ENCODE measurements at places on chromosomes 13 and 19.
A peak's percentile ranks its signal among the peaks of the same experiment; 100 is the strongest.

DNA sequence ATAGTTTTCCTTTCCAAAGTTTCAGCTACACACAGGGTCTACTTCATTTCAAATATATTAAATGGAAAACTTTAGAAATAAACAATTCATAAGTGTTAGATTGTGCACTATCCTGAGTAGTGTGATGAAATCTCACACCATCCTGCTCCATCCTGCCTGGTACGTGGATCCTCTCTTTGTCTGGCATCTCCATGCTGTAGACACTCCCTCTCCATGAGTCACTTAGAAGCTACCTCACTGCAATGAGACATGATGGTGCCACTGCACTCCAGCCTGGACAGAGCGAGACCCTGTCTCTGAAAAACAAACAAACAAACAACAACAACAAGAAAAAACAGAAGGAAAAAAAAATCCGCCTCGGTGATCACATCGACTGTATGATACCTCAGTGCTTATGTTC, 191.8 kb downstream of the PCCA start:
- no peak for DNase-seq

DNA sequence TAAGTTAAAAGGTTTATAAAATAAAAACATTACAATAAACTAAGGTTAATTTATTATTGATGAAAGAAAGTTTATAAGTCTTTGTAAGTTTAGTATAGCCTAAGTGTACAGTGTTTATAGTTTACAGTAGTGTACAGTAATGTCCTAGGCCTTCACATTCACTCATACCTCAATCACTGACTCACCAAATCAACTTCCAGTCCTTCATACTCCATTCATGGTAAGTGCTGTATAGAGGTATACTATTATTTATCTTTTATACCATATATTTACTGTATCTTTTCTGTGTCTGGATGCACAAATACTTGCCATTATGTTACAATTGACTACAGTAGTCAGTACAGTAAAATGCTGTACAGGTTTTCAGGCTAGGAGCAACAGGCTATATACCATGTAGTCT, 490.0 kb downstream of the GPC6 start:
- no peak for DNase-seq

- peak; percentile 74 for DNase-seq
Observed at GRCh38 chr13:24053519-24054251, 106.8 kb upstream of the SPATA13 start.

DNA sequence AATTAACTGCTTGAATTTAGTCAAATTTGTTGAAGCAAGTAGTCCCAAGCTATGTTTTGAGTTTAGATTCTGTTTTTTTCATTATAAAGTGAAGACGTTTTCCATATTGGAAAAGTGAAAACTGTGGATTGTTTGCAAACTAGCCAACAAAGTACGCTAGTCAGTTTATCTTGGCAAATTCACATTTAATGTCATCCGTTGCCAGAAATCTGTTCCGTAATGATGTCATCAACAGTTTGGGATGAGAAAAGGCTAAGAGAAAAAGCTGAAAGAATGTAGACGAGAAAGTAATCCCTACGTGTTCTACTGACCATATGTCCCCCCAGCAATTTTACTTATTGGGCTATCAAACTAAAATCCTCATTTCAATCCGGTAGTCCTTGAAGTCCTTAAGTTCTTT, 419.6 kb downstream of the GPC6 start:
- DNase-seq, result no peak
